K562 (cell line): ENCODE measurements at places on chromosomes 11 and 22. TPM values are rescaled to one million over a fixed set of nuclear protein-coding genes. Genes with fewer than 3 reads are reported as not detected.

The RIBC2 gene
- total RNA-seq = not detected in 2 replicates

The GRIK4 gene
- total RNA-seq = not detected in 2 replicates

The KRTAP5-8 gene
- not detected in 2 replicates for total RNA-seq

The NTM gene
- not detected in 2 replicates for total RNA-seq

GRCh38 chr11:105468154-105468553 is 141.7 kb upstream of the GRIA4 start:
- H3K36me3 ChIP-seq = no peaks in the 10 kb centered on the region
- no peak overlapping the region for H3K4me3 ChIP-seq
- H3K27me3 ChIP-seq = no peaks in the 10 kb centered on the region
- H3K27ac ChIP-seq = no peak overlapping the region
- no peaks in the 10 kb centered on the region for H3K4me1 ChIP-seq

- no peaks in the 10 kb centered on the region; the same call in 2 of the 3 replicates for H3K4me1 ChIP-seq
- DNase-seq = peak; percentile 48
- H3K27ac ChIP-seq = no peak overlapping the region
- no peak overlapping the region for H3K4me3 ChIP-seq
Measured at GRCh38 chr11:14300661-14301304, 58.2 kb downstream of the RRAS2 start.

DNA sequence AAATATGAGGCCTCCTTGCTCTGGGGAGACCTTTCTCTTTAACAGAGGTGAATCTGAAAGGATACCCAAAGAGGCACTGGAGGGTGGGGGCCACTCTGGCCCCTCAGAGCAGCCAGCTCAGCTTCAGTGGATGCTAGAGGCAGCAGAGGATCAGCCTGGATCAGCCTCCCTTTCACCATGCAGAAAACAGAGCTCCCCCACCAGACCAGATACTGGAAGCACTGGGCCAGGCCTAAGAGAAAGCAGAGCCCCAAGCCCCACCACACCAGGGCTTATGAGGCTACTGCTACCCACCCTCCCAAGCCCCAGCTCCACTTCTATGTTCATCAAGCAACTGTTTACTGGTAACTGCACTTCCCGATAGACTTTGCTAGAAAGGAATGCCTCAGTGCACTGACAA is 4.0 kb upstream of the SLC43A3 start:
- peaks cover 7% of the 10 kb centered on the region; the same call in 1 of the 3 replicates for H3K36me3 ChIP-seq
- H3K4me1 ChIP-seq = peaks cover 28% of the 10 kb centered on the region
- no peak for DNase-seq
- no peak overlapping the region for H3K27ac ChIP-seq

DNA sequence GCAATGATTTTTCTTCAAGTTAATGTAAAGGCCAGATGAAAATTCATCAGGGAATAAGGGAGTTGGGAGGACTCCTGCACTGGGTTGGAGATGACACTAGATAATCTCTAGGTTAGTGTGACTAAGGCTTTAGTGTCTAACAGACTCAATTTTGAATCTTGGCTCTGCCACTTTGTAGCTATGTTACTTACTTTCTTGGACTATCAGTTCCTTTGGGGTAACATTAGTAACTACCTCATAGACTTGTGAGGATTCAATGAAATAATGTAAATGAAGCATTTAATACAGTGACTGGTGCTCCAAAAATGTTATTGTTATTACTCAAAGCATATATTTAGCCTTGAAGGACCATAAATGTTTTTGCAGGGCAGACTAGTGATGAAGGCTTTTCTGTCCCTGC is 9.6 kb upstream of the CCDC89 start:
- no peaks in the 10 kb centered on the region for H3K36me3 ChIP-seq
- no peak for DNase-seq
- H3K27me3 ChIP-seq = no peaks in the 10 kb centered on the region
- H3K4me1 ChIP-seq = no peaks in the 10 kb centered on the region

DNA sequence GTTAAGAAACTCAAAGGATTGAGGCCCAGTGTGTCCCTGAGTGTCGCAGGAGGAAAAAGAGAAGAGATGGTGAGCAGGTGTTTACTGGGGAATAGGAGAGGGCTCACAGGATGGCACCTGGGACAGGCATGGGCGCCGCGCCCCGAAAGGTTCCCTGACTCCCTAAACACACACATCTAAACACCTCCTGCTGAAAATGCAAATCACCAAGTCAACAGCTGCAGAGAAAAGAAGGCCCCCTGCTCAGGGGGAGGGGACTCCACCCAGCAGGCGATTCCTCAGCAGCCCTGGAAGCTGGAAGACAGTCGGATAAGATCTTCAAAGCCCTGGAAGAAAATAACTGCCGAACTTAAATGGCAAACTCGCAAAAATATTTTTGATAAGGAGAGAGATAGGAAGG is 377.2 kb downstream of the BRD1 start:
- H3K36me3 ChIP-seq = peaks cover 2% of the 10 kb centered on the region; the same call in 1 of the 3 replicates
- no peaks in the 10 kb centered on the region for H3K27me3 ChIP-seq
- no peak overlapping the region for H3K27ac ChIP-seq
- H3K4me1 ChIP-seq = peaks cover 19% of the 10 kb centered on the region

- peaks cover 34% of the 10 kb centered on the region for H3K27me3 ChIP-seq
- no peak overlapping the region for H3K4me3 ChIP-seq
- peaks cover 42% of the 10 kb centered on the region for H3K4me1 ChIP-seq
- DNase-seq = no peak
Measured at GRCh38 chr11:44308256-44308922, 1.6 kb downstream of the ALX4 start.

DNA sequence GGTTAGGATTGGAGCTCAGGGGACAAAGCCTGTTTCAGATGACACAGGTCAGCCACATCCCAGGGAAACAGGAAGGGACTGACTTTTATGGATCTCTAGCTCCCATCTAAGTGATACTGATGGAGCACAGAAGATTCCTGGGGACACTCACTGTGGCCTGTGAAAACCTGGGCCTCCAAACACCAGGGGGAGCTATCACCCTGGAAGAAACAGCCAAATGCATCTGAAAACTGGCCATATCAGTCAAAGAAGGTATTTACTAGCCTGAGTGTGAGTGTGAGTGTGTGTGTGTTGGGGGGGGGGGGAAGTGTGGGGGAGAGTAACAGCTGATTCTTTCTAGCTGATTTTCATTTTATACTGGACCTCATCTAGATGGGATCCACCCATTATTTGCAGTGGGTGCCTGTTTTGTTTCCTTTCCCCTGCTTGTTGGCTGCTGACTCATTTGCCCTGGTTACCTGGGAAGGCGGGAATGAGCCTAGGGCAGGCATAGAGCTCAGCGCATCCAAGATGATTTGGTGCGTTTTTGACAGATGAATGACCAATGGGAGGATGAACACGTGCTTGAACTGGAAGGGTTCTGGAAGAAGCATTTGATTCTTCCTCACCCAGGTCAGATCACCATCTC is 284.0 kb downstream of the KIRREL3 start:
- peaks cover 7% of the 10 kb centered on the region for H3K4me1 ChIP-seq
- H3K27me3 ChIP-seq = no peaks in the 10 kb centered on the region
- H3K36me3 ChIP-seq = no peaks in the 10 kb centered on the region
- peak; percentile 56 for DNase-seq
- no peak overlapping the region for H3K27ac ChIP-seq

GRCh38 chr11:134592391-134592990 is 180.4 kb upstream of the B3GAT1 start:
- H3K4me1 ChIP-seq = no peaks in the 10 kb centered on the region
- H3K27me3 ChIP-seq = no peaks in the 10 kb centered on the region; the same call in 1 of the 2 replicates
- H3K4me3 ChIP-seq = no peak overlapping the region

GRCh38 chr11:9575260-9576240 is 2.1 kb downstream of the WEE1 start:
- peaks cover 19% of the 10 kb centered on the region; the same call in 2 of the 3 replicates for H3K4me1 ChIP-seq
- peaks cover 55% of the 10 kb centered on the region for H3K36me3 ChIP-seq
- peak overlapping the region; percentile 98 for H3K27ac ChIP-seq
- peak overlapping the region; percentile 92 for H3K4me3 ChIP-seq
- peak; percentile 51 for DNase-seq
